ENCODE measurements at places on chromosomes 6 and 20. TPM values are rescaled to one million over a fixed set of nuclear protein-coding genes. Genes with fewer than 3 reads are reported as not detected.

DNA sequence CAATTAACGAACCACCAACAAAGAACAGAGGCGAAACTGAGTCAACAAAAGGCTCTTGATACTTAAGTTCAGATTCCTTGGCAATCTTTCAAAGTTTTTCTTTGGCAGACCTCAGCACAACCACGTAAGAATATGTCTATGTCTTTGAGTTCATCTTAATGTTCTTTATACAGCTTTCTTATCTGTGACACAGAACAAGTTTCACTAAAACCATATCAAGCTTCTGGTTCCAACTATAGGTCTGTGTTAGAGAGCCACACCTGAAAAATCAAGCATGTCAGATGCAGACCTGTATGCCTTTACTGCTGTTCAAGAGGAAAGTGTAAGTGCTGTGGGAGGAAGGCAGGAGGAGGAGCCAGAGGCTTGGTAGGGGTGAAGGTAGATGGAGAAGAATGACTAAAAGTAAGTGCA, 271.3 kb downstream of the KHDC1L start:
- no peak overlapping the region for H3K4me3 ChIP-seq
- DNase-seq, result no peak

HMGCLL1 gene
- not detected for total RNA-seq

DNA sequence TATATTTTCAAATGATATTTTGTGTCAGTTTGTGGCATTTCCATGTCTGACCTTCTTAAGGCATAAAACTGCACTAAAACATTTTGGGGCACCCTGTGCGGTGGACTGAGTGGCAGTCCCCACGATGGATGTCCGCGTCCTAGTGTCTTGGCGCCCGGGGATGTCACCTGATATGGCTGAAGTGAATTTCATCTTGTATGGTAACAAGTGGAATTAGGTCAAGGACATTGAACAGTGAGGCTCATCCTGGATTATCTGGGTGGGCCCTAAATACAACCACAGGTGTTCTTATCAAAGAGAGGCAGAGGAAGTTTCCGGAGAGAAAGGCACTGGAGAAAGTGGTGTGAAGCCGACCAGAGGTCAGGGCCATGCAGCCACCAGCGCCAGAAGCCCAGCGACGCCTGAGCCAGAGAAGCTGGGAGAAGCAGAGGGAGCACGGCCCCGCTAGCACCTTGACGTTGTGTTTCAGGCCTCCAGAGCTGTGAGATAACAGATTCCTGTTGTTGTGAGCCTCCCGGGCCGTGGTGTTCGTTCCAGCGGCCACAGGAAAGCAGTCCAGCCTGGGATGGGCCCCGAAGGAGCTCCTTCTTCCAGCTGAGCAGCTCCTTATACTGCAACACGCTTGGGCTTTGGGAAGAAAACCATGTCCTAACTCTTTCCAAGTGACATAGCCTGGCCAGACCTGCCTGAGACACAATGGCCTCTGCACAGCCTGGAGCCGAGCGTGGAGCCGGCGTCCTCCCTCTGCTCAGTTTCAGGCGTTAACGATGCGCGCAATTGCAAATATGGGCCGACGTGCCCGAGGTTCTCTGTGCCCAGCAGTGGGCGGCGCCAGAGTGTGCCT, 22.5 kb downstream of the THBS2 start:
- no peaks in the 10 kb centered on the region for H3K4me1 ChIP-seq
- no peak for DNase-seq
- H3K4me3 ChIP-seq, result no peak overlapping the region
- H3K27ac ChIP-seq, result no peak overlapping the region
- no peaks in the 10 kb centered on the region for H3K36me3 ChIP-seq

GRCh38 chr6:71582820-71583219, 294.2 kb downstream of the OGFRL1 start:
- H3K27me3 ChIP-seq, result no peaks in the 10 kb centered on the region
- H3K36me3 ChIP-seq, result no peaks in the 10 kb centered on the region
- DNase-seq, result no peak
- no peak overlapping the region for H3K4me3 ChIP-seq
- no peaks in the 10 kb centered on the region for H3K4me1 ChIP-seq

DNA sequence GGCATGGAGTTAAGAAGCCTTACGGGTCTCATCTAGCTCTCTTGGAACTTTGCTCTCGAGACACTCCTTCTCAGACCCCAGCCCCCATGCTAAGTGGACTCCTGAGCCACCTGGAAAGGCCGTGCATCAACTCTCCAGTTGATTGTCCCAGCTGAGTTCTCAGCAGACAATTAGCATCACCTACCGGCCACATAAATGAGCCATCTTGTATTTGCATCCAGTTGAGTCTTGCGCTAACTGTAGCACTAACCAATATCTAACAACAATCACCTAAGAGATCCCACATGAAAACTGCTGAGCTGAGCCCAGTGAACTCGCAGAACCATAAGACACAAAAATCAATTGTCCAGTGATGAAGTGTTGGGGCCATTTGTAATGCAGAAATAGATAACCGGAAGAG, 49.7 kb downstream of the PCNA start:
- DNase-seq, result no peak
- H3K4me1 ChIP-seq, result peaks cover 4% of the 10 kb centered on the region
- H3K27me3 ChIP-seq, result no peaks in the 10 kb centered on the region

SNAP91 gene
- total RNA-seq, result 0.95 TPM
